ENCODE measurements at places on chromosomes 11 and 22.

GRCh38 chr22:23086787-23087186 is 16.5 kb downstream of the GNAZ start:
- DNase-seq: no peak

- DNase-seq: no peak
These were observed 63.2 kb downstream of the ALX4 start for GRCh38 chr11:44246726-44247125.

DNA sequence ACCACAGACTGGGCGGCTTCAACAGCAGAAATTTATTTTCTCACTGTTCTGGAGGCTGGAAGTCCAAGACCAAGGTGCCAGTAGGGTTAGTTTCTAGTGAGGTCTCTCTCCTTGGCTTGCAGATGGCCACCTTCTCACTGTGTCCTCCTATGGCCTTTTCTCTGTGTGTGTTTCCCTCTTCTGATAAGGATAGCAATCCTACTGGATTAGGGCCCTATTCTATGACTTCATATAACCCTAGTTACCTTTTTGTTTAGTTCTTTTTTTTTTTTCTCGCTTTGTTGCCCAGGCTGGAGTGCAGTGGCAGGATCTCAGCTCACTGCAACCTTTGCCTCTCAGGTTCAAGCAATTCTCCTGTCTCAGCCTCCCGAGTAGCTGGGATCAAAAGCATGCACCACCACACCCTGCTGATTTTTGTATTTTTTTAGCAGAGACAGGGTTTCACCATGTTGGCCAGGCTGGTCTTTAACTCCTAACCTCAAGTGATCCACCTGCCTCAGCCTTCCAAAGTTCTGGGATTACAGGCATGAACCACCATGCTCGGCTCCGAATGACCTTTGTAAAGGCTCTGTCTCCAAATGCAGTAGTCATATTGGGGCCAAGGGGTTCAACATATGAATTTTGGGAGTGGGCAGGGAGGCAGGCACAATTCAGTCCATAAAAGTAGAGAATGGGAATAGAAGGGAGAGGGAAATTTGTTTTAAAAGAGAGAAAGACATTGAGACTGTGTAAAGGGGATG is 25.5 kb upstream of the NNMT start:
- no peak for DNase-seq

GRCh38 chr22:48393885-48394284 is 1433.8 kb downstream of the BRD1 start:
- no peak for DNase-seq

DNA sequence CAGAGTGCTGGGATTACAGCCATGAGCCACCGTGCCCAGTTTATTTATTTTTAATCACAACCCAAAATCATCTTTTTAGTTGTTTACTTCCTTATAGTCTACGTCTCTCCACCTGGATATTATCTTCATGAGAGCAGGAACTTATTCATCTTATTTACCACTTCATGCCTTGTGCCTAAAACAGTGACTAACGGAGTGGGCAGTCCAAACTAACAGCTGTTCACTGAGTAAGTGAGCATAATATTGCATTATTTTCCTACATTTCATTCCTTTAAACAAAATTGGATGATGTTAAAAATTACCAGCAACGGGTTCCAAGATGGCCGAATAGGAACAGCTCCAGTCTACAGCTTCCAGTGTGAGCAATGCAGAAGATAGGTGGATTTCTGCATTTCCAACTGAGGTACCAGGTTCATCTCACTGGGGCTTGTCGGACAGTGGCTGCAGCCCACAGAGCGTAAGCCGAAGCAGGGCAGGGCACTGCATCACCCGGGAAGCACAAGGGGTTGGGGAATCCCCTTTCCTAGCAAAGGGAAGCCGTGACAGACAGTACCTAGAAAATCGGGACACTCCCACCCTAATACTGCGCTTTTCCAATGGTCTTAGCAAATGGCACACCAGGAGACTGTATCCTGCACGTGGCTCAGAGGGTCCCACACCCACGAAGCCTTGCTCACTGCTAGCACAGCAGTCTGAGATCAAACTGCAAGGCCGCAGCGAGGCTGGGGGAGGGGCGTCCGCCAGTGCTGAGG is 14.1 kb downstream of the TMEM123 start:
- DNase-seq: no peak

- DNase-seq: no peak
These were observed 1707.6 kb upstream of the RAG2 start for GRCh38 chr11:38305682-38306081.

Data from substantia nigra (tissue), 51 donors.